ENCODE measurements at places on chromosomes 16 and 17.

DNA sequence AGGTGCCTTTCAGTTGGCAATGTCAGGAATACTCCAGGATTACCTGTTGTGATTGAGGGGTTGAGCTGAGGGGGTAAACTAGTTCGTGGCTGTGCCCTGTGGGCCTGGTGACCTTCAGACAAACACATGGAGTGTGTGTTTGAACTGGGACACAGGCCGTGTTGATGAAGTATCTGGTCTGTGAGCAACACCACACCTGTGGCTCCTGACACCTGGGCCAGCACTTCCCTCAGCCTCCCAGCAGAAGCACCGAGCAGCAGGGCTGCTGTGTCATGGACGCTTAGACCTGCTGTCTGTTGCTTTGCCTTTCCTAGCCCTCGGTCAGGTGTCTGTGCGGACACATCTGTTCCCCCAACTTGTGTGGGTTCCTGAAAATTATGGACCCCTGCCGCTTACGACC, 82.9 kb downstream of the KSR1 start:
- DNase-seq: no peak

- no peak for DNase-seq
Measured at GRCh38 chr16:28298511-28298878, 6.2 kb downstream of the SBK1 start.

DNA sequence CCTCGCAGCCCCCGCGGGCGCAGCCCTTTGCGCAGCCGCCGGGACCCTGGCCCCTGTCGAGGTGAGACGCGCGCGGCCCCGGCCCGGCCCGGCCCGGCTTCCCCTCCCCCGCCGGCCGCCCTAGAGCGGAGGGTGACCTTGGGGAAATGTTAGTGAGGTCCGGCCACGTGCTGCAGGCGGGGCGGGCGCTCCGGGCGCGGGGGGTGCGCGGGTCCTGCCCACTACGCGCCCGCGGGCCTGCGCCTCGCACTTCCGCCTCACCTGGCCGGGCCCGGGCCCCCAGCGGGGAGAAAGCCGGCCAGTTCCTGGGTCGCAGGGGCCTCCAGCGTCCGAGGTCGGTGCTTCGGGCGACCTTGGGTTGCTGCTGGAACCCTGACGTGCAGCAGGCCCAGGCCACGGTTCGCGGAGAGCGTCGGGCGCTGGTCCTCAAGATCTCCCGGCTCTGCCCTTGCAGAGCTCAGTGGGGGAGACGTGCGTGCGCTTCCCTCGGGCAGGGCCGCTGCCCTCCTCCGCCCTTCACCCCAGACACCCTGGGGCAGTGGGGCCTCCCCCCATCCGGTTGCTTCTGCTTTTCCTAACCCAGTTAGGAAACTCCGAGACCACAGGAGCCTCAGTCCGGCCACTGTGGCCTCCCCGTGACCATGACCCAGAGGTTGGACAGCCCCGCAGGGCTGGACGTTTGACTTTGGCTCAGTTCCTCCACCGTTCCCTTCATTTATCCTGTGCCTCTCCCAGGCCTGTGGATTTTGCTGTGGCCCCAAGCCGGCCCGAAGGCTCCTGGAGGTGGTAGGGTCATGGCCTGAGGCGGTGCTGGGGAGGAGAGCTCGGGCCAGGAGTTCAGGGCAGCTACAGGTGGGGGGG, 791 bp downstream of the MCRIP2 start:
- no peak for DNase-seq

- DNase-seq: no peak
Measured at GRCh38 chr17:51505450-51505849, 245.1 kb downstream of the UTP18 start.

GRCh38 chr17:71176928-71177443, 943.8 kb upstream of the SOX9 start:
- no peak for DNase-seq

- DNase-seq: no peak
Measured at GRCh38 chr17:3636908-3637373, 381 bp downstream of the CTNS start.

GRCh38 chr16:56673921-56674320, 4.3 kb downstream of the MT1H start:
- peak; percentile 5 for DNase-seq

DNA sequence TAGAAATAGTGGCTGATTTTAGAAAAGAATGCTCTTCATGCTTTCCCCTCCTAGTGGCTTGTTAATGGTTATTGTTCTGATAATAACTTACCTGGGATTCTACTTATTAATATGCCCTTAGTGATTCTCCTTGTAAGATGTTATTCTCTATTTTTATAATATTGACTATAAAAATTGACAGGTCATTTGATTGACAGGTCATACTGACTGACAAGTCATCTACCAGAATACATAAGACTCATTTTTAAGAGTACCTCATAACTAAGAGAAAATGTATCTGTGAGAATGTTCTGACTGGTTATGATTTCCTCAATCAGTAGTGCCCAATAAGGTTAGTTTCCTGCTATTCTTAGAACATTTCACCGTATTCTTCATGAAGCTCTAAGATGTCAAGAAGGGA, 8.6 kb upstream of the COX10 start:
- no peak for DNase-seq

DNA sequence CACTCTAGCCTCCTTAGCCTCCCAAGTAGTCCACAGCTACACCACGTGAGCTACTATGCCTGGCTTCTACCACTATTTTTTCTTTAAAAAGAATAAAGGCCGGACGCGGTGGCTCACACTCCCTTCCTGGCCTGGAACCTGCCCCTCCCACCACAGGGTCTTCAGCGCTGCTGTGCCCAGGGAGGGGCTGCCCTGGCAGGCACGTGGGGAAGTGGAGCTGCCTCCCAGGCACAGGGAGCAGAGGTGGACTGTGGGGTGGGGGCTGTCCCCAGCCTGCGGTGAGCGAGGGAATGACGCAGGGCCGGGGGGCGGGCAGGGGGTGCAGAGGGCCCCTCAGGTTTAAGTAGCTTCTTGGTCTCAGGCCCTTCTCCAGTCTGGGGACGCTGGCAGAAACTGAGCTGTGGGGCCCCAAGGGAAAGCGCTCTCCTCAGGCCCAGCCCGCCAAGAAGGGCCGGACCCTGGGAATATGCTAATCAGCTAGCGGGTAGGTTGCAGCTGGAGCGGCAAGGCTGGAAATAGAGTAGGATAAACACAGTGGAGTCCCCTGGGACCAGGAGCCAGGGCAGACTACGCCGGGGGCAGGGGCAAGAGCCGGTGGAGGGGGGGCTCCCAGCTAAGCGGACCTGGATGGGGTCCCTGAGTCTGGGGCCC, 46.8 kb downstream of the TIMM22 start:
- no peak for DNase-seq

DNA sequence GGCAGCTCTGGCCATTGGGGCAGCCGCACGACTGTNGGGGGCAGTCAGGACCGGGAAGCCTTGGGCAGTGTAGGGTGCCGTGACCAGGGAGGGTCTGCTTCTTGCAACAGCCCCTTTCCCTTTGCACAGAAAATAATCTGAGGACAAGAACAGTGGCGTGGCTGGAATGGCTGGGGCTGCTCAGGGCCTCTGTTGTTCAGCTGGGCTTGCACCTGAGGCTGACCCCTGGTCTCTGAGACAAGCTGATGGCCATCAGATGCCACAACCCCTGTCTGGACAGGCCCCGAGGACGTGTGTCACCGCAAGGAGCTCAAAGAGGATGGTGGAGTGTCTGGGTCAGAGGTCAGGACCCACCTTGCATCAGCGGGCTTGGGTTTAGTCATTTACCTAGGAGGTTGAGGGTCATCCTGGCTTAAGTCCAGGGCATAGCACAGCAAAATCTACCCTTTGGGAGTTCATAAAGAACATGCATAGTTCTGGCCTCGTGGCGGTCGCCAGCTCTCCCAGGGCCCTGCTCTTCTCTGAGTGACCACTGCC, 46.9 kb downstream of the METRNL start:
- DNase-seq: no peak

DNA sequence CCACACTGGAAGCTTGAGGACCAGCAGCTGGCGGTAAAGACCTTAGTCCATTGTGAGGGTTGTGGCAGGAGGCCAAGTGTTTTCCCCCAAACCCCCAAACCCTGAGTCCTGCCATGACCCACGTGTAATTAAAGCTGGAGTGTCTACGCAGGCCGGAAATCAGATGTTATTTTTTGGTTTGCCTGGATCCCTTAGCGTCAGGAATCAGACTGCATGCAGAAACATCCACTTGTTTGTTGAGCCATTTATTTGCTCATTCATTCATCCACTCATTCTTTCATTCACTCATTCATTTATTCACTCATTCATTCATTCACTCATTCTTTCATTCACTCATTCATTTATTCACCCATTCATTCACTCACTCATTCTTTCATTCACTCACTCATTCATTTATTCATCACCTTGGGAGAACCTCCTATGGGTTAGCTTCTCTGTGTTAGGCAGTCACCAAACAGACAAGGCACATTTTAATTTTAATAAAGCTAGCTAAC, 313.1 kb downstream of the MAF start:
- DNase-seq: no peak

- peak; percentile 73 for DNase-seq
Measured at GRCh38 chr16:13453938-13454553, 465.9 kb upstream of the ERCC4 start.

DNA sequence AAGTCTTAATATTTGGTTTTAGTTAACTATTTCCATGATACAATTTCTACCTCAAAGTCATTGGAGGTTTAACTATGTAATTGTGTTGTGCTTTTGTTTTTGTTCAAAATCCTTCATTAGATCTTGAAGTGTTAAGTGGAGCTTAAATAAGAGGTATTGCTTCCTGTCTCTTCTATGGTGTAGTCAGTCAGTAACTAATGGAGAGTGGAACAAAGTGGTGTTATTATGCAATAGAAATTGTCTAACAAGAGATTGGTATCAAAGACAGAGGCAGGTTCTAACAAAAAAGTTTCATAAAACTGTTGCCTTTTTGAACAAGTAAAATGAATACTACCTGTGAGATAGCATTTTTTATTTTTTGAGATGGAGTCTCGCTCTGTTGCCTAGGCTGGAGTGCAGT, 45.2 kb downstream of the GRB7 start:
- no peak for DNase-seq

GRCh38 chr17:43213545-43213944, 1.9 kb downstream of the TMEM106A start:
- DNase-seq: no peak

DNA sequence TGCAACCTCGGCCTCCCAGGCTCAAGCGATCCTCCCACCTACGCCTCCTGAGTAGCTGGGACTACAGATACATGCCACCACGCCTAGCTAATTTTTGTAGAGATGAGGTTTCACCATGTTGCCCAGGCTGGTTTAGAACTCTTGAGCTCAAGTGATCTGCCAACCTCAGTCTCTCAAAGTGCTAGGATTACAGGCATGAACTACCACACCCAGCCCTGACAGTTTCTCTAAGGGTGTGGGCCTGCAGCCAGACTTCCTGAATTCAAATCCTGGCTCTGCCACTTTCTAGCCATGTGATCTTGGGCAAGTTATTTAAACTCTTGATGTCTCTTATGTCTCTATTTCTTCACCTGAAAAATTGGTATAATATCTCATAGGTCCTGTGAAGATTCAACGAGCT, 5.6 kb downstream of the CUEDC1 start:
- no peak for DNase-seq

Data from NCI-H1092 treated with DMSO at 0.1 percent for 48 hours (cell line).